ENCODE measurements at places on chromosomes 4 and X. TPM values are rescaled to one million over a fixed set of nuclear protein-coding genes. Genes with fewer than 3 reads are reported as not detected.

DIPK2B gene
- total RNA-seq = not detected

PDGFRA gene
- 0.28 TPM for total RNA-seq

MXRA5 gene
- total RNA-seq = not detected

- no peak overlapping the region for H3K27ac ChIP-seq
- H3K4me3 ChIP-seq = no peak overlapping the region
- H3K27me3 ChIP-seq = peaks cover 17% of the 10 kb centered on the region
- no peaks in the 10 kb centered on the region for H3K36me3 ChIP-seq
- no peaks in the 10 kb centered on the region for H3K4me1 ChIP-seq
Measured at GRCh38 chr4:119020158-119020557, 115.5 kb upstream of the MYOZ2 start.

DNA sequence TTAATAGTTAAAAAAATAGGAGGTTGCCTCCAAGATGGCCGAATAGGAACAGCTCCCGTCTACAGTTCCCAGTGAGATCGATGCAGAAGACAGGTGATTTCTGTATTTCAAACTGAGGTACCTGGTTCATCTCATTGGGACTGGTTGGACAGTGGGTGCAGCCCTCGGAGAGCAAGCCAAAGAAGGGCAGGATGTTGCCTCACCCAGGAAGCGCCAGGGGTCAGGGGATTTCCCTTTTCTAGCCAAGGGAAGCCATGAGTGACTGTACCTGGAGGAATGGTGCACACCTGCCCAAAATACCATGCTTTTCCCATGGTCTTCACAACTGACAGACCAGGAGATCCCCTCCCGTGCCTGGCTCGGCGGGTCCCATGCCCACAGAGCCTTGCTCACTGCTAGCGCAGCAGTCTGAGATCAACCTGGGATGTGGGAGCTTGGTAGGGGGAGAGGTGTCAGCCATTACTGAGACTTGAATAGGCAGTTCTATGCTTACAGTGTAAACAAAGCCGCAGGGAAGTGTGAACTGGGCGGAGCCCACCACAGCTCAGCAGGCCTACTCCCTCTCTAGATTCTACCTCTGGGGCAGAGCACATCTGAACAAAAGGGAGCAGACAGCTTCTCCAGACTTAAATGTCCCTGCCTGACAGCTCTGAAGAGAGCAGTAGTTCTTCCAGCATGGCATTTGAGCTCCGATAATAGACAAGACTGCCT, 47.5 kb downstream of the PPA2 start:
- H3K4me1 ChIP-seq = peaks cover 2% of the 10 kb centered on the region
- no peaks in the 10 kb centered on the region for H3K27me3 ChIP-seq
- DNase-seq = no peak
- H3K4me3 ChIP-seq = no peak overlapping the region
- H3K27ac ChIP-seq = no peak overlapping the region

DNA sequence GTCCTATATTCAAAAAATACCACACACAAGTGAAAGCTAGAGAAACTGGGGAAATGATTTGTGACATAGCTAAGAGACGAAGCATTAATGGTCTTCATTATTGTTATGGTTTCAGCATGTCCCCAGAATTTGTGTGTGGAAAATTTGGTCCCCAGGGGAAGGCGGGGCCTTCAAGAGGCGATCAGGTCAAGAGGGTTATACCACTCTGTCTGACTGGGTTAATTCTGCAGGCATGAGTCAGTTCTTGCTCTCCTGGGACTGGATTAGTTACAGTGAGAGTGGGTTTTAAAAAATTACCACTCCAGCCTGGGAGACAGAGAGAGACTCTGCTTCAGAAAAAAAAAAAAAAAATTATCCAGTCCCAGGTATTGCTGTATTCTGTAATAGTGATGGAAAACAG, 2.1 kb upstream of the MTNR1A start:
- peaks cover 2% of the 10 kb centered on the region for H3K4me1 ChIP-seq
- no peak for DNase-seq
- no peak overlapping the region for H3K27ac ChIP-seq
- H3K27me3 ChIP-seq = peaks cover 11% of the 10 kb centered on the region
- peaks cover 3% of the 10 kb centered on the region for H3K36me3 ChIP-seq

DNA sequence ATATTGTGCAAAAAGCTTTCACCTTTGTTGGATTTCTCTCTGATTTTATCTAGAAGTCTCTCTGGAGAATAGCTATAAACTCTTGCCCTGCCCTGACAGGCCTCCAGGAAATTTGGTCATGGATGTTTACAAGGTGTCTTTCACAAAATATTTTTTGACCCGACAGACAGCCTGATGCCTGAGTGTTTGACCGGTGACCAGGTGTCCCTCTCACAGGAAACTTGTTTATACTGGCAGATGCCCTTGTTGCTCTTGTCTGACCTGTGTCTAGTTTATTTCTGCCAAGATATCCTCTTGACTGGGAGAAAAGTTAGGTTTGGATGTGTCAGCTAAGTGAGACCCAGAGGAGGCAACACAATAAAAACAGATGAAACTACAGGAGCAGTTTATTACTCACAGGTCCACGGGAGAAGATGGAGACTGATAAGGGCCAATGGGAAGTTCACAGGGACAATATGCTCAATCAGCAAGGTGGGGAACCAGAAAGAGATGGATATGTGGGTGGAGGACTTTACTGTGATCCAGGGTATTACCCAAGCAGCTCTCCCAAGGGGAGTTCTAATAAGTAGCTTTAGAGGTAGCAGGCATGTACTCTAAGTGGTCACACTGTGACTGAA, 243.3 kb downstream of the ARAP2 start:
- no peak for DNase-seq
- H3K4me1 ChIP-seq = no peaks in the 10 kb centered on the region
- no peaks in the 10 kb centered on the region for H3K36me3 ChIP-seq

DNA sequence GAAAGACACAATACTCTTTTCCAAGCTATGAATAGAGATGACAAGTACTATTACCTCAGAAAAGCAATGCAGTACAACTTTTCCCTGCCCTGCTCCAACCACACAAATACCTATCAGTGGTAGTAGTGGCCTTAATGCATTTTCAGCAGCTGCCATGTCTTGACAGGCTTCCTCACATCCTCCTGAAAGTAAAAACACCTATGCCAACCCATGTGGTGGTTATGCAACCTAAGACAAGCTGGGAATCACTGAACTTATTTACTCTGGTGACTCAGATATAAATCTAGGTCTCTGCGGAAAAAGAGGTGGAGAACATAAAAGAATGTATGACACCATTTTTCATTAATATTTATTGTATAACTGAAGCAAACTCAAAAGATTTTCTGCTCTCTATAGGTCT, 14.5 kb downstream of the WDFY3 start:
- no peaks in the 10 kb centered on the region for H3K4me1 ChIP-seq
- no peaks in the 10 kb centered on the region for H3K27me3 ChIP-seq
- no peaks in the 10 kb centered on the region for H3K36me3 ChIP-seq
- DNase-seq = no peak

DNA sequence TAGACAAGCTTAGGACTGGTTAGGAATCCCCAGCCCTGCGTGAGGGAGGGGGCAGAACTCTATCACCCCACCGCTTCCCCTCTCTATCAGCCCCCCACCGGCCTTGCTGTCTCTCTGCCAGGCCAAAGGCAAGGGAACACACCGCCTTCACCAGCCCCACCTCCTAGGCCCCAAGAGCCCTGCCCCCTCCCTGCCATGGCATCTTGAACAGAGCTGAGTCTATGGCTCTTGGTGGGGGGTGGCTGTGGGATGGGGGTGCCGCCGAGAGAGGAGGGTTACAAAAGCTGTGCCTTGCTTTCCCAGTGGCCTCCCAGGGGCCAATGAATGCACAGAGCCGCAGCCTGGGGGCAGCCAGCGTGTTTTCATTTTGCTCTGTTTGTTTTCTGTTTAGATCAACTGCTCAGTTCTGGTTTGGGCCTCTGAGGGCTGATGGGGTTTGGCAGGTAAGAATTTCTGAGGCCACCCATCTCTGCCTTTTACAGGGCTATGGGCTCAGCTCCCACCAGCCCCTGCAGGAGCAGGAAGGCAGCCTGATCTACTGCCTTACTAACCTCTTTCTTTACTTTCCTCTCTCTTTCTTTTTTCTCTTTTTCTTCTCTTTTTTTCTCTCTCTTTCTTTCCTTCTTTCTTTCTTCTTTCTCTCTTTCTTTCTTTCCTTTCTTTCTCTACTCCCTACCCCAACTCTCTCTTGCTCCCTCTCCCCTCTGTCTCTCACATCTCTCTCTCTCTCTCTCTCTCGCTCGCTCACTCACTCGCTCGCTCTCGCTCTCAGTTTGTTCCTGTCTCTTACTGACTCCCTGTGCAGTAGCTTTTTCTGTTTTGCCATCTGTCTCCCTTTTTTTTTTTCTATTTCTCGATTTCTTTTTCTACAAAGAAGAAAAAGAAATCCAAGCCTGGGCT, 128.3 kb downstream of the PJA1 start:
- H3K27ac ChIP-seq = peak overlapping the region; percentile 40
- H3K27me3 ChIP-seq = no peaks in the 10 kb centered on the region
- no peak for DNase-seq
- H3K36me3 ChIP-seq = no peaks in the 10 kb centered on the region
- H3K4me1 ChIP-seq = no peaks in the 10 kb centered on the region

- peaks cover 33% of the 10 kb centered on the region for H3K36me3 ChIP-seq
- no peak overlapping the region for H3K4me3 ChIP-seq
- DNase-seq = peak; percentile 69
Measured at GRCh38 chrX:65745427-65745826, 78.0 kb downstream of the MSN start.

GRCh38 chr4:185167234-185167633, 24.2 kb downstream of the SLC25A4 start:
- H3K27me3 ChIP-seq = peaks cover 18% of the 10 kb centered on the region
- H3K27ac ChIP-seq = no peak overlapping the region
- peaks cover 64% of the 10 kb centered on the region for H3K36me3 ChIP-seq
- no peak for DNase-seq
- no peak overlapping the region for H3K4me3 ChIP-seq
- H3K4me1 ChIP-seq = peaks cover 14% of the 10 kb centered on the region

GRCh38 chrX:8546715-8547114, 82.1 kb downstream of the VCX3B start:
- H3K4me1 ChIP-seq = no peaks in the 10 kb centered on the region
- no peak for DNase-seq
